GM19239 (cell line): ENCODE measurements at places on chromosomes 2 and 18.

DNA sequence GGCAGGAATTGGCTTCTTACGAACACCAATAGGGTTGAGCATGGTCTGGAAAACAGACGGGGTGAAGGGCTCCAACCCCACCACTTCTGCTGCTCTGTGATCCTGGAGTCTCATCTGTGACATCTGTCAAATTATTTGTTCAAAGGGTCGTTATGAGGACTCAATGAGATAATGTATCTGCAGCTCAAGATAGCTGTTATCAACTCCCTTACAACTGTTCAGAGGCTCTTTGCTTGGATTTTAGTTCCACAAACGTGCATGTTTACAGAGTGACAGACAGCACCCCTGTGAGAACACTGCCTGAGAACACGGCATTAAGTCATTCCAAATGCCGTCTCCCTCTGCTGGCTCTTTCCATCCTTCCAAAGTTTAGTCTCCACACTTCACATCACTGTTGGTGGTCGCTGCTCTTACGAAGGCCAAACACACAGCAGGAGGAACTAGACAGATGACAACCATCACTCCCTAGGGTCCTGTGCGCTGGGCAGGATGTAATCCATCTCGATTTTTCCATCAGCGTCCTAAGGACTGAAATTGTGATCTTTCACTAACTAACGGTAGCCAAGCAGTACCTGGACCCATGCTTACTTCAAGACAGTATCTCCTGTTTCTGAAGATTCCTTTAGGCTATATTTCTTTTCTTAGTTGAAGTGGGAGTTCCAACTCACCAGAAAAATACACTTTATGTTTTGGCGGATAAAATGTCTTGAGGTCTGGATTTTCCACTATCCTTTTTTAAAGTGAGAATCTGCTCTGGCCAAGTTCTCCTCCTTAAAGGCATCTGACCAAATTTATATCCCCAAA is 220.3 kb downstream of the ANAPC1 start:
- DNase-seq, result no peak

- no peak for DNase-seq
Measured at GRCh38 chr18:31258789-31259188, 59.2 kb upstream of the DSG1 start.

DNA sequence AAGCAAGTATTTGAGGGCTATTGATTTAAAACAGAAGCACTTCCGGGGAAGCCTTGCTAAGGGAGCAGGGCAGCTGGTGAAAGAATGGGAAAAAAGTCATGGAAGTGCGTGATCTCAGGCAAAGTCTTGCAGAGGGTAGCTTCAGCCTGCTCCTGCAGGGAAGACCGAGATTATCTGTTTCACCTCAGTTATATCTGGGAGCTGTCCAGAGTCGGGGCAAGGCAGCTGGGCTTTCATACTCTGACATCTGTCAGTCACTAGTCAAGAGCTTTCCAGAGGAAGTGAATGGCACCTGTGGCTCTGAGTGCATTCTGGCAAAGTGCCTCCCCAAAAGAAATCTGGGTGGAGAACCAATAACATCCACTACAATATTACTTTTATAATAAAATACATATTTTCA is 8.7 kb downstream of the NXPH2 start:
- no peak for DNase-seq

DNA sequence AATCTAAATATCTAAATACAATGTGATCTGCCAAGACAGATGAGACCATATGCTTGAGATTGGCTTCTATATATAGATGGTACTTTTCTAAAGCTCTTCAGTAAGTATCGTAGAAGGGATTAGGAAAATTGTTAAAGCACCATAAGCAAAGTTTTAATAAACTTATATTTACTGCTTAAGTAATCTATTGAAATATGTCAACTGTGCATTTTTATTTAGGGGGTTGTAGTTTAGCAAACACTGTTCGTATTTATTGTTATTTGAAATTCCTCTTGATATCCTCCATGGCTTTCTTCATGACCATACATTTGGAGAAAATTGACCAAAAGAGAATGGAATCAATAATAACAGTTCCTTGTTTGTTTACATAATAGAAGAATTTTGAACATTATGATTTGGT is 102.7 kb downstream of the MIB1 start:
- DNase-seq, result no peak

DNA sequence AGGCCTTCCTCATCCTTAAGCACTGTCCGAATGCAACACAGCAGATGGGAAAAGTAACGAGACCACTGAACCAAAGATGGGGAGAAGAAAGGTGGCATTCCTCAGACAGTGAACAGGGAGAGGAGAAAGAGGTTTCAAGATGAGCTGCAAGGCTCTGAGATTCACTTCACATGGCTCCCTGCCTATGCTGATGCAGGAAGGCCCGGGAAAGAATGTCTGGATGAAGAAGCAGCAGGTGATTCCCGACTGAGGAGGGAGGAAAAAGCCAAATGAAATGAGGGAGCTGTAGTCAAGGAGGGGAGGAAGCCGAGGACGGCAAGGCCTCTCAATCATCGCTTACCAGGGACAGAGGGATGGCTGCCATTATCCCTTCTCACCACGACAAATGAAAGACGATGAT is 98.5 kb upstream of the BOD1L2 start:
- no peak for DNase-seq

DNA sequence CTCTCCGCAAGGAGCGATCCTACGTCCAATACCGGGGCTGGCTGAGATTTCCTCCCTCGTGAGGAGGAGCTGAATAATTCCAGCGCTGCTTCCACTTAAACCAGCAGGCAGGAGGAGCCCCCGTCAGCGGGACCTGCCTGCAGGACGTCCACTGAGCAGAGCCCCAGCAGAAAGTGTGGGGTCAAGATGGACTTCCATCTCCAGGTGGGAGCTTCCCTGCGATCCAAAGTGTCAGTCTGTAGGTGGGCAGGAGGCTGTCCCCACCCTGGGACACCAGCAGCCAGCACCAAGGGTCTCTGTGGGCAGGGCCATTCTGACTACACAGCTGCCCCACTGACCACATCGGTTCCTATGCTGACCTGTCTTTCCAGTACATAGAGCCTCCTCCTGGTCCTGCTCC is 462 bp upstream of the OTOS start:
- DNase-seq, result no peak

GRCh38 chr2:127864877-127865276 is 6.9 kb upstream of the POLR2D start:
- DNase-seq, result no peak

DNA sequence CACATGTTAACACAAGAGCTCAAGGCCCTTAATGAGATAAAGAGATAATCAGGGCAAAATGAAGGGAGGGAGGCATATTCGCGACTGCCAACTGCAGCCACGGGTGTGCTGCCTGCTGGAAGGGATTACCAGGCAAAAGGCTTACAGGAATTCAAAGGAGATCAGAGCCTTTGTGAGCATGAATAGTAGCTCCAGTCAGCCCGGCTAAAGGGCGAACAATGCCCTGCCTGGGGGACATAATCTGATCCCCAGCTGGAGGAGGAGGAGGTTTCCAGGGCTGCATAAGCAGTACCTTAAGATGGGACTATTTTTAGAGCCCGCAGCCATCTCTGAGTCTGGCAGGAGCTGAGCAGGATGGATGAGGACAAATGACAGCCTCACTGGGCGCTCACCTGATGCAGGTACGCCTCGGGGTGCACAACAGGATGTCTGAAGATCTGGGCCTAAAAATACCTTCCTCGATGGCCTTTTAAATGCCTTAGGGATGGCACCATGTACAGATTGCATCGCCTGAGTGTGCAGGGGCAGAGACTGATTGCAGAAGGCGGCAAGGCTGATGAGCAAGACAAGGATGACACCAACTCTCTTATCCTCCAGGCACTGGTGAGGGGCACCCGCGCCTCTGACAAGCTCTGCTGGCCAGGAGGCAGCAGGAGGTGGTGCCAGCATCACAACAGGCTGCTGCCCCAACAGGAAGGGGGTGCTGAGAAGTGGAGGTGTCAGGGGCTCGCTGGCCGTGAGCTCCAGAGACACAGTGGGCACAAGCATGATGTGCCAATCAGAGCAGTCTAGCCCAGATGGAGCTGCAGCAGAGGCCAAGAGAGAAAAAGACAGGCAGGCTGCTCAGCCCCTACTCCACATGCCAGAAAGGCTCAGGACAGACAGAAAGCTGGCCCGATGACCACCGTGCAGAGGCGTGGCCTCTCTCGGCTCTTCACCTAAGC is 111.4 kb downstream of the EIPR1 start:
- DNase-seq, result no peak

DNA sequence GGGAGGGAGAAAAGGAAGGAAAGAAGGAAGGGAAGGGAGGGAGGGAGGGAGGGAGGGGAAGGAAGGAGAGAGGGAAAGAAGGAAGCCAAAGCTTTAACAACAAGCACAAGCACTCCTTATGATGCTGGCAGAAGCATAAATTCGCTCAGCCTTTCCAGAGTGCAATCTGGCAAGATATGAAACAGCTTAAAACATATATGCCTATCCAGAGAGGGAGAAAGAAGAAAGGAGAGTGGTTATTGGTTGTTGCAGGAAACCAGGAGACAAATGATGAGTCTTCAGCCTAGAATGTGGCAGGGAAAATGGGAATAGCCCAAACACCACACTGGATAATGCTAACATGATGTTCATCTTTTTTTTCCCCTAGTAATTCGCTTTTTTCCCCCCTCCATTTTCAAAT is 64.0 kb downstream of the STPG4 start:
- no peak for DNase-seq

GRCh38 chr2:120134263-120134662 is 88.9 kb downstream of the TMEM185B start:
- DNase-seq, result no peak

GRCh38 chr2:100655446-100655845 is 92.7 kb downstream of the PDCL3 start:
- no peak for DNase-seq

DNA sequence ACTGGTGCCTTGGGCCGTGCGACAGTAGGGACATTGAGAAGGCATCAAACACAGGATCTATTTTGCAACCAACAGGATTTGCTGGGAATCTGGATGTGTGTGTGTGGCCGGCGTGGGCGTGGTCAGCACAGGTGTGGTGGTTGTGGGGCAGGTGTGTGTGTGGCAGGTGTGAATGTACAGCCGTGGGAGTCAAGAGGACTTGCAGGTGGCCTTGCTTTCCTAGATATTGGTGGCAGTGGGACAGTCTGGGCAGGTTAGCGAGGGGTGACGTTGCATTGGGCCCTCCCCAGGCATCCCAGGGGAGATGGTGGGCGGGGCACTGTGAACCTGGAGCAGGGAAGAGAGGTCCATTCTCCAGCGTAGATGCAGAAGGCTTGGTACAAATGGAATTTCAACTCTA is 3.2 kb upstream of the LIMS2 start:
- no peak for DNase-seq

- DNase-seq, result peak; percentile 27
Measured at GRCh38 chr2:74843899-74844298, 10.0 kb downstream of the HK2 start.

GRCh38 chr2:197500503-197501131 is 438 bp downstream of the HSPE1 start:
- DNase-seq, result no peak

DNA sequence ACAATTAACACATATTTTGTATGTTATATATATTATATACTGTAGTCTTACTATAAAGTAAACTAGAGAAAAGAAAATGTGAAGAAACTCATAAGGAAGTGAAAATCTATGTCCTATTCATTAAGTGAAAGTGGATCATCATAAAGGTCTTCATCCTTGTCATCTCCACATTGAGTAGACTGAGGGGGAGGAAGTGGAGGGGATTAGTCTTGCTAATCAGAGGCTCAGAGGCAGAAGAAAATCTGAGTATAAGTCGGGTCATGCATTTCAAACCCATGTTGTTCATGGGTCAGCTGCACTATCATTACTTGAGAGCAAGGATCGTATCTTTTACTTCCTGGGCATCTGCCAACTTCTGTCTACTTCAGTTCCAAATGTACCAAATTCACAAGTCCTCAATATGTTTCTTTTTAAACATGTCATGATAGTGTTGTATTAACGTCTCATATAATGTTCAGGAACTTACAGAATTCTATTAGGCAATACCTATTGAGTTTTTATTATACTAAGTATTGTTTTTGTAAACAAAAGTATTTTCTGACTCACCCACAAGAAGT is 208.9 kb upstream of the BOD1L2 start:
- no peak for DNase-seq

- DNase-seq, result no peak
Measured at GRCh38 chr2:238030422-238031155, 30.2 kb upstream of the SCLY start.

GRCh38 chr2:146228466-146229058 is 1616.3 kb upstream of the ACVR2A start:
- no peak for DNase-seq

GRCh38 chr2:134379293-134379692 is 125.4 kb downstream of the MGAT5 start:
- DNase-seq, result no peak

GRCh38 chr18:13551841-13552733 is 174.3 kb downstream of the FAM210A start:
- no peak for DNase-seq

DNA sequence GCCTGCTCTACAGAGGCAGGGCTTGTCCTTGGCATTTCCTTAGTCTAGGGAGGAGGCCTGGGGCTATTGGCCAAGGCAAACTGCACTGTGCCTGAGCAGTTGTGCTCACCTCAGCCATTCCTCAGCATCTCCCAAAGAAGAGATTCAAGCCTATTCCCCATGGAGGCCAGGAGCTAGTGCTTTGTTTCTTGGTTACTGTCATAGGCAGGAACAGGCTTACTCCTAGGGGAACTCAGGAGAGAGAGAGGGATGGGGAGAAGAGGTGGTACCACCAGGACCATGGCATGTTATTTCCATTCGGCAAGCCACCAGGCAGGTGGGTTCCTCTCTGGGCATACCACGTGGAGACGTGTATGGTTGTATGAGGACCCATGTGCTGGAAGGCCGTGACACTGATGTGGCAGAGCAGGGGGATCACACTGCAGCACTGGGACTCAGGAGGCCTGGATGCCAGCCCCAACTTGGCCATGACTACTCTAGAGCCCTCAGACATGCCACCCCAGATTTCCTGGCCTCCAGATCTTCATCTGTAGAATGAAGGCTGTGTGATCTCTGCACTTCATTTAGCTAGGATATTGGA is 233.7 kb downstream of the LOXHD1 start:
- DNase-seq, result no peak

- DNase-seq, result no peak
Measured at GRCh38 chr2:62716768-62717167, 11.3 kb downstream of the EHBP1 start.

DNA sequence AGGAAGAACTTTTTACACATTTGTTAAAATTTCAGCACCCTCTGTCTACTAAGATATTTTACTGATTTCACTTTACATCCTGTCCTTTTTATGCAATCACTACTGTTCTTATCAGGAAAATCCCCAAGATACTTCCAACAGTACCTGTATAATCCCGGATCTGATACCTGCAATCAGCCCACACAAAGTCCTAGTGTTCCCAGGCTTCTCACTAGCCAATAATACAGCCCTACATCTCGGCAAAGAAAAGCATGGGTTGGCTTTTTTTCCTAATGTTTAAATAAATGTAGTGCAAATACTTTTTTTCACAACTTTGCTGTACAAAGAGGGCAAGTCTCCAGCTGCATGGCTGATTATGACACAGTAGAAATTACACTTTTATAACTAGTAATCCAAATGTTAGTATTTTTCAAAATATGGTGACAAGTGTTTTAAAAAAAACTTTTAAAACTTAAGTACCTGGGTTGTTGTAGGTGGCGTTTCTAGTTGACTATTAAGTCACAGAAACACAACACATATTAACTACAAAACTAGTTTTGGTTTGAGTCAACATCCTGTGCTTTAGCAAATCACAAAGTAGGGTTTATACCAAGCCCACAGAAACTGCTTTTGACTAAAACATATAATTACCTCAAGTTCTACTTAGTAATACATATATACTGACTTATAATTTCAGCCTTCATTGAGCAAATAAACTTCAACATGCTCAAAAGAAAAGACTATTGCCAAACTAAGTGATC is 19.5 kb downstream of the CNOT11 start:
- peak; percentile 50 for DNase-seq

GRCh38 chr18:59063300-59063906 is 76.3 kb upstream of the SEC11C start:
- no peak for DNase-seq
